Suprapubic skin (tissue), 4 donors: ENCODE measurements at places on chromosomes 6 and 20.
A peak's percentile ranks its signal among the peaks of the same experiment; 100 is the strongest.

GRCh38 chr6:148883270-148883669 lies 136.4 kb downstream of the UST start:
- DNase-seq, result no peak

- no peak for DNase-seq
Observed at GRCh38 chr20:32456869-32457478, 98.8 kb downstream of the ASXL1 start.

DNA sequence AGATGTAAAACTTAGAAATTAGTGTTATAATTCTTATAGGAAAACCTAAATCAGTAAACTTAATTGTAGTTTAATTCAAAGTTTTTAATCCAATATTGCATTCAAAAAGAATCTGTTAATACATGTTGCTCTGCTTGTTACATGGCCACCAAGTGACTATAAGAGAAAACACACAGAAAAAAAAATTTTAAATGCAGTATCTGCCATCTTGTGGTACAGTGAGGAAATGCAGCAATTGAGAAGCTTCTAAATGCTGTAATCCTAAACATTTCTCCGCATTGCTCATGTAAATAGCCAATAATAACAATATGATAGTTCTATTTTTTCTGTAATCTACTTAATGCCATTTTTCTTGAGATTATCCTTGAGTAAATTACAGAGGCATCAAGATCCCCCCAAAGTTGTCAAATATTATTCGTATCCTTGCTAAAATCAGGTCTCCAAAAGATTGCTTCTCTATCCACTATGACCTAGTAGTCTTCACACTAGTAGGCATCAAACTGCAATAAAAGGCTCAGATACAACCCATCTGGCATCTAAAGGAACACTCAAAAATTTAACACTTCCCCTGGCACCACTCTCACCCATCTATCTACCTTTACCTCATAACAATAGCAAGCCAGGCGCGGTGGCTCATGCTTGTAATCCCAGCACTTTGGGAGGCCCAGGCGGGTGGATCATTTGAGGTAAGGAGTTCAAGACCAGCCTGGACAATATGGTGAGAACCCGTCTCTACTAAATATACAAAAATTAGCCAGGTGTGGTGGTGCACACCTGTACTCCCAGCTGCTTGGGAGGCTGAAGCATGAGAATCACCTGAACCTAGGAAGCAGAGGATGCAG lies 34.6 kb downstream of the HDAC2 start:
- DNase-seq, result no peak

DNA sequence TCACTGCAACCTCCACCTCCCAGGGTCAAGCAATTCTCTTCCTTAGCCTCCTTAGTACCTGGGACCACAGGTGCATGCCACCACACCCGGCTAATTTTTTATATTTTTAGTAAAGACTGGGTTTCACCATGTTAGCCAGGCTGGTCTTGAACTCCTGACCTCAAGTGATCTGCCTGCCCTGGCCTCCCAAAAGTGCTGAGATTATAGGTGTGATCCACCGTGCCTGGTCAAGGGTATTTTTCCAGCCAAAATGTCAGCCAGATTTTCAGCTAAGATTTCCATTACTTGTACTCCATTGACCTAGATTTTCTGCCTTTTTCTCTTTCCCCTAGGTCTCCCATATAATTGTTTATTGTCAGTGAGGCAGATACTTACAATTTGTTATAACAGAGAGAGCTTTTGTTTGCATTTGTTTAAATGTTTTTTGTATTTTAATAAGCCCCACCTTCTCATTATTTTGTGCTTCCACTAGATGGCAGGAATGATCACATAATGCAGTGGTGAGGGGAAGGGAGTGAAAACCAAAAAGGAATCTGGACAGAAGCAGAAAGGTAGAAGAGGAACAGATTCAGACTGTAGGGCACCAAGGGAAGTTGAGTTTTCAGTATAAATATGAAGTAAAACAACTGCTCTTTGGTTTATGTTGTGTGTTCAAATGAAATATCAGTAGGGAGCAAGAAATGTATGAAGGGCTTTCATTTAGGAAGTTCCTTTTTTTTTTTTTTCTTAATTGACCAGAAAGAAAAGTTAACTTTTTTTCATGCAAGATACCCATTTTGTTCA lies 29.7 kb downstream of the RPF2 start:
- DNase-seq, result no peak

DNA sequence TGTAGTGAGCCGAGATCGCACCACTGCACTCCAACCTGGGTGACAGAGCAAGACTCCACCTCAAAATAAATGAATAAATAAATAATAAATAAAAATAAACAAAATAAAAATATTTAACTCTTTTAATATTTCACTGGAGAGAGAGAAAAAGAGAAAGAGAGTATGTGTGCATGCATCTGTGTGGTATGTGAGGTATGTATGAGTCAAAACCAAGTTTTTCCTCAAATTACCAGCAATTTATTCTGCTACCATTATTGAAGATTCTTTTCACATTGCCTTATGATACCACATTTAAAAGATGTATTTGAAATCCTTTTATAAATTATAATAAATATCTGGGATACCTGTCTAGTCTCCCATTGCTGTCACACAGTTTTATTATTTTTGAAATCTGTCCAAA lies 122.1 kb downstream of the CD164 start:
- no peak for DNase-seq

DNA sequence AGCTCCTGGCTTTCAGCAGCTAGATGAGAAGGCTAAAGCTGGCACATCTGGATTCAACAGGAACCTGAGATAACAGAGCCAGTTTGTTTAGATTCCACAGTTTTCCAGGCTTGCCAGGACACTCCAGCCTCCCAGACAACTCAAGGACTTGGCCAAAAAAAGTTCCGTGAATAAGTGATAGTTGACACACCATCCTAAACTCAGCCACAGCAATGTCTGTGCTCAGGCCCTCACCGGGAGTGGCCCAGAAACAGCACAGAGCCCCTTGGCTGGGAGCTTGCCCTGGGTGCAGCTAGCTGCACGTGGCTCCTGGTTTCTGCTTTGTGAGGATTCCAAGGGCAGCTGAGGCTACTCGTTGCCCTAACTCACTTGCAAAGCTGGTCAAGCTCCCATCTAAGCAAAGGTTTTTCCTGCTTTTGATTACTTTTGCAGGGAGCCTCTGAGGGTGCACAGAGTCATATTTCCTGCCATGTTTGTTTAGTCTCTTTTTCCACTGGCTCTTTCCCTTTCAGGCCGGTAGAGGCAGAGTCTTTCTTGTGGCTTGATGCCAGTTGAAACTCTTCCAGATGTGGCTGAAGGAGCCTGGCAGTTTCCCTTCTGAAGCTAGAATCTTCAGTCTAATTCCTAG lies 118.3 kb upstream of the ECI2 start:
- no peak for DNase-seq

- DNase-seq, result peak; percentile 91
Observed at GRCh38 chr6:152301765-152302568, 335.2 kb downstream of the SYNE1 start.

DNA sequence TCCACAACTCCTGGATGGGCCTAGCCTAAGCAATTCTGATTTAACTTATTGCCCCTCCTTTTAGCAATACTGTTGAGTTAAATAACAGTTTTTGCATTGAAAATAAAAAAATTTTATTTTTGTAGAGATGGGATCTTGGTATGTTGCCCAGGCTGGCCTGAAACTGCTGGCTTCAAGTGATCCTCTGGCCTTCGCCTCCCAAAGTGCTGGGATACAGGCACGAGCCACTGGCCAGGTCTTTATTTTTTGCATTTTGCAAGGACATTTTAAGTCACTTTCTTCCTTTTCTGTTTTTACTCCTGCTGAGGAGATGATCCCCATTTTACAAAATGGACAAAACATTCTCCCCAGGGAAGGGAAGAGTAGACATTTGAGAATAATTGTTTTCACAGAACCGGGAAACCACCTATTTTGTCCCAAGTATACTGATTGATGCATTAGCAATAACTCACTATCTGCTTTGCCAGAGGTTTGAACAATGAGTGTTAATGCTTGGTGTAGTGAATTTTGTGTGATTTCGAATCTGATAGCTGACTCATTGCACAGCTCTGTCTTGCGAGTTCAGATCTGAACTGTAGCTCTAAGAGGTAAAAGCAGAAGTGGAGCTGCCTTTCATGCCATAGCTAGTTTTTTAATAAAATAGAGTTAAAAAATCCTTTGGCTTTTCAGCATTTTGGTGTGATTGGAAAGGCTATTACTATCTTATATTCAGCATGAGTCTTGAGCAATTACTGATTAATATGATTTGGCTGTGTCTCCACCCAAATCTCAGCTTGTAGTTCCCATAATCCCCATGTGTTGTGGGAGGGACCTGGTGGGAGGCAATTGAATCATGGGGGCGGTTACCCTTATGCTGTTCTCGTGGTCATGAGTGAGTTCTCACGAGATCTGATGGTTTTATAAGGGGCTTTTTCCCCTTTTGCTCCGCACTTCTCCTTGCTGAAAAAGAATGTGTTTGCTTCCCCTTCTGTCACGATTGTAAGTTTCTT lies 20.9 kb downstream of the IGF2R start:
- DNase-seq, result no peak

DNA sequence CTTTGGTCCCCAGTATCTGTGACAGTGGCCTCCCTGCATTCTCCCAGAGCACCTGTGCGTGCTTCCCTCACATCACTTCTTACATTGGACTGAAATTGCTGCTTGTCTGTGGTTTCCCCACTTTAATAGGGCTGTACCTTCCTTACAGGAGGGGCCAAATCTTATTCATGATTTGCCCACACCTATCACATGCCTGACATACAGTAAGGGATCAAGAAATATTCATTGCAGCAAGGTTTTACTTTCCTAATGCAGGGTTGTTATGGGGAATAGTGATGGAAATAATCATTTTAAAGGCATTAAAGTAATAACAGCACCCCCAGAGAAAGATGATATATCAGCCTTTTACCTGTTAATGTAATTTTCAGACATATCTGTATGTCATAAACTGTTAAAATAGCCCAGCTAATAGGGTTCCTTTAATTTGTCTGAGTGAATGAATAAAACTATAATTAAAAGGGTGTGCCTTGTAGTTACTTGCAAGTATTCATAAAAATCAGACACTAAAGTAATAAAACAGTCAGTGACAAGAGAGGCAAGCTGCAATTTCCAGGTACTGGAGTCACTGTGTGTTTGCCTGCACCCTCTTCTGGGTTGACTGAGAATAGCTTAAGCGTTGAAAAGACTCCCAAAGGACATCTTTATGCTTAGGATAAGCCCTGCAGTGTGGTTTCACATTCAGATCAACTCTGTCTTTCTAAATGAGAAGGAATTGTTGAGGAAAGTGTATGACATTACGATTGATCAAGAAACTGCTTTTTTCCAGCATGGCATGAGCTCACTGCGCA lies 182.7 kb downstream of the PHACTR1 start:
- DNase-seq, result no peak

DNA sequence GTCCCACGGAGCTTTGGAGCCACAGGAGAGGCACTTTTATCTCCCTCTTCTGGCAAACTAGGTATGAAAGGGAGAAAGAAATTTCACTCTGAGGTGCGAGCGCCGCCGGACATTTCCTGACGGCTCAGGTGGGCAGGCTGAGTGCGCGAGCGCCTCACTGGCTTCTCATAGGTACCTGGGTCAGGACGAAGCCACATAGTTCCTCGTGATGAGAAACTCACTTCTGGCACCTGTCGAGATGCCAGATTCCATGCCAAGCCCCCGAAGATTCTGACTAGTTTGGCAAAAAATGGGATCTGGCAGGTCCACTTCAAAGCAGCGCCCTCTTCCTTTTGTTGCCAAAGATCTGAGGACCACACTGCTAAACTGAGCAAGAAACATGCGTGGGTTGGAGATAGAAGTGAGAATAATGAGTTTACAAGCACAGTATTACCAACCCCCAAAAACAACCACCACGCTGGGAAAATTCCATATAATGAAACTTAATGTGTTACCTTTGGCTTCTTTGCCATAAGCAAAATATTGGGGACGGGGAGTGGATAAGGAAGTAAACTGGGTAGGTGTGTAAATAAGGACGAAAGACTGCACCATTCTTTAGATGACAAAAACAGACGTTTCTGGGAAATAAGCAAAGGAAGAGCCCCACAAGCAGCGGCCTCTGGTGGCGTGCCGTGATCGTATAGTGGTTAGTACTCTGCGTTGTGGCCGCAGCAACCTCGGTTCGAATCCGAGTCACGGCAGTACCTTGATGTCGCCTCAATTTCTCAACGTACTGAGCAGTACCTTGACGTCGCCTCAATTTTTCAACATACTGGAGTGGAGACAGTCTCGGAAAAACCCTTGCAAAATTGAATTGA lies 89.8 kb upstream of the PRSS16 start:
- DNase-seq, result no peak

- DNase-seq, result no peak
Observed at GRCh38 chr20:31700747-31701146, 21.9 kb downstream of the BCL2L1 start.

- no peak for DNase-seq
Observed at GRCh38 chr6:117215353-117216090, 49.8 kb upstream of the VGLL2 start.

GRCh38 chr6:63609231-63609630 lies 26.4 kb upstream of the PHF3 start:
- DNase-seq, result no peak

GRCh38 chr6:130034378-130035146 lies 16.2 kb downstream of the L3MBTL3 start:
- DNase-seq, result no peak

DNA sequence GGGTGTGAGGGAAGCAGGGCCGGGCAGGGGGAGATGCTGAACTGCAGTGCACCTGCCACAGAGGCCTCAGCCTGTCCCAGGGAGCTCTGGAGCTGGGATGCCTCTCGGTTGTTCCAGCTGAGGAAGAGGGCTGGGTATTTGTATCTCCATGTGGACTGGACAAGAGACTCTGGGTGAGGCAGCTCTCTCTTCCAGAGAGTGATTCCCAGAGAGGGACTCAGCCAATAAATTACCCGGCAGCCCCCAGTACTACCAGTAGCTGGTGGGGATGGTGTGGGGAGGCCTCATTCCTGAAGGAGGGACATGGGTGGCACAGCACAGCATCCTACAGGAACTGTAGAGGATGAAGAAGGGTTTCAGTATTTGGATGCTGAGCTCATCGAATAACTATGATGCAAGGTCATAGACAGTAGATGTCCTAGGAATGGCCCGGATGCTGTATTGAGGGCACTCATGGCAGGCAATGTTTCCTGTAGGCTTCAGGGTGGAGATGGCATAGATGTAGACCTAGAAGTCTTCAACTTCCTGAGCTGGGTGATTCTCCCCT lies 1.4 kb downstream of the FGD2 start:
- no peak for DNase-seq

DNA sequence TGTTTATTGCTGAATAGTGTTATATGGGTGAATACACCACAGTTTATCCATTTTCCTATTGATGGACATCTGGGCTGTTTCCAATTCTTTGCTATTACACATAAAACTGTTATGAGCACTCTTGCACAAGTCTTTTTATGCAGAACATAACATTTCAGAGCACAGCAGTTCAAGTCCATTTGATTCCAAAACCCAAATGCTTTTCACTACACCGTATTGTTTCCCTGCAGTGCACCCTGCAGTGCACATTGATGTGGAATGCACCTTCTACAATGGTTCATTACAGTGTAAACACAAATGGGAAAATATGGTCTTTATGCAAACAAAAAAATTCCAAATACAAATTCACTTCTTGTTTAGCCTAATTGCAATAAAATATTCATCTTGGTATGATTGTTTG lies 3.6 kb upstream of the SLC2A12 start:
- no peak for DNase-seq

DNA sequence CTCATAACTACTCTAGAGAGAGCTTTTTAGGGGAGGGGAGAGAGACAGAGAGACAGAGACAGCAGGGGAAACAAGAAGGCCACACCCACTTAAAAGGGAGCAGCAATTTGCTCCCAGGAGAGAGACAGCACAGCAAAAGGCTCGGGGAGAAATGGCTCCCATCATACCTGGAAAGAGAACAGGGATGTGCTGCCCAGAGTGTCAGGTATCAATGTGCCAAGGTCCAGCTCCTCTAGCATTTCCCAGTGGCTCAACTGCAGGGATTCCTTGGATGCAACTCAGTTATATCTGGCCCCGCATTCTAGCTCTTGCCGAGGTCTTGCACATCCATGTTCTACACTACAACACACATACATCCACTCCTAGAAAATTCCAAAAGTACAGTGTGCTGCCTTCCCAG lies 304.0 kb upstream of the CDYL start:
- no peak for DNase-seq
